Left ventricle myocardium inferior (tissue), 1 donor: ENCODE measurements at places on chromosomes 1 and 21. TPM values are rescaled to one million over a fixed set of nuclear protein-coding genes. Genes with fewer than 3 reads are reported as not detected.

The ZNF281 gene
- total RNA-seq = 8.3 TPM

DNA sequence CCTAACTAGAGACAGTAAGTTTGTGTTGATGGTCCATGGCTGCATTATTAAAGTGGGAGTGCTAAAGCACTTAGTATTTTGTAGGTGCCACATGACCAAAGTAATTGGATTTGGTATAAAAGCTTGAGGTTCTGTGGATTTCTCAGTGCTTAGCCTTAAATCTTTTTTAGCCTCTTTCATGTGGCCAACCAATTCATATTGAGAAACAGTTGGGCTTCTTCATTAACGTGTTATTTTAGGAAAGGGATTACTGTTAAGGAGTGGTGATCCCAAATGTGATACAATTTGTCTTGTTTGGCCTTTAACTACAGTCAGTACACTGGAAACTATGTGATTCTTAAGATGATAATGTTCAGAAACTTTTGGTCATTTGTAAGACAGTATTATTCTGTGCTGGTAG lies 25.5 kb downstream of the MAN1A2 start:
- no peaks in the 10 kb centered on the region for H3K27me3 ChIP-seq
- H3K4me1 ChIP-seq = peaks cover 63% of the 10 kb centered on the region
- H3K36me3 ChIP-seq = no peaks in the 10 kb centered on the region
- no peak overlapping the region for H3K4me3 ChIP-seq
- H3K27ac ChIP-seq = no peak overlapping the region

DNA sequence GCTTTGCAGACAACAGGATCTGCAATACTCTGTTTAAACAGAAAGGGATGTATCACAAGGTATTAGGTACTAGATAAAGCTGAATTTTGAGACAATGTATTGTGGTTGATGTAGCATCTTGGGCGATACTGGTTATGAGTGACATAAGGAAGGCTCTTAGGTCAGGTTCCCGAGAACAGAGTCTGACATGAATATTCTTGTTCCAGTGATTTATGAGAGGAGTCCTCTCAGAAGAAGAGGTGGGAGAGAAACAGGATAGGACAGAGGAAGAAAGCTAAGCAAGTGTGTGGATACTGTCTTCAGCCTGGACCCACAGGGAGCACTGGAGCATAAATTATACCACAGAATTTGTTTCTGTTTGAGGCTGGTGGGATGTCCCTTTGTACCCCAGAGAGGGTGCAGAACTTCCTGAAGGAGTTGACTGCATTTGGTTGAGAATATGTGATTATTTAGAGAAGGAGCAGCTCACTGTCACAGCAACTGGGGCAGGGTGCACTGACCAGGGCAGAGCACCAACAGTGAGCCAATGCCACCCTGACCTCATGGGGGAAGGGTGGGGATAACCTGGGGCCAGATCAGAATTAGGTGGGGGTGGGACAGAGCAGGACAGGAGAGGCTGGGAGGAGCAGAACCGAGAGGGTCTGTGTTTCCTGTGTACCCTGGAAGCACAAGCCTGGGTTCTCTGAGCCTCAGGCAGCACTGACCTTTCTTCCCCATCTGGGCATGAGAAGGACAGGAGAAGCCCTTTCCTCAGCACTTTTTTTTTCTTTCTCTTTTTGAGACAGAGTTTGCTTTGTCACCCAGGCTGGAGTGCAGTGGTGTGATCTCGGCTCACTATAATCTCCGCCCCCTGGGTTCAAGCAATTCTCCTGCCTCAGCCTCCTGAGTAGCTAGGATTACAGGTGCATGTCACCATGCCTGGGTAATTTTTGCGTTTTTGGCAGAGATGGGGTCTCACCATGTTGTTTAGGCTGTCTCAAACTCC lies 36.3 kb upstream of the SLC6A9 start:
- no peak overlapping the region for H3K27ac ChIP-seq
- DNase-seq = no peak
- no peaks in the 10 kb centered on the region for H3K36me3 ChIP-seq
- peaks cover 6% of the 10 kb centered on the region for H3K4me1 ChIP-seq
- H3K4me3 ChIP-seq = no peak overlapping the region

The OR1C1 gene
- total RNA-seq = not detected

DNA sequence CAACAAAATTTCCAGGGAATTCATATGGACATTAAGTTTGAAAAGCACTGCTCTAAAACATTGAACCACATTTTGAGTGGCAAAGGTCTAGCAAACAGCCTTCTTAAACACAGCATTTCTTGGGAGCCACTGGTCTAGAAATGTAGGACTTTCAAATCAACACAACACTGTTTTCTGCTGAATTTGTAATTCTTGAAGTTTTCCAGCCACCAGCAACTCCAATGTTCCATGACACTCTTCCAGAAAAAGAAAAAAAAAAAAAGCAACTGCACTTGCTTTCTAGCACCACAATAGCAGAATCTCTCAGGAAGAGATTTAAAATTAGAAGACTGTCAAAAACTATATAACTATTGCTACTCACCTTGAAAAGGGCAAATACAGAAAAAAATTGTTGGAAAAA lies 4.5 kb downstream of the SYDE2 start:
- peak overlapping the region; percentile 86 for H3K4me3 ChIP-seq
- DNase-seq = no peak
- no peaks in the 10 kb centered on the region for H3K36me3 ChIP-seq
- peaks cover 15% of the 10 kb centered on the region for H3K27me3 ChIP-seq
- peak overlapping the region; percentile 57 for H3K27ac ChIP-seq

DNA sequence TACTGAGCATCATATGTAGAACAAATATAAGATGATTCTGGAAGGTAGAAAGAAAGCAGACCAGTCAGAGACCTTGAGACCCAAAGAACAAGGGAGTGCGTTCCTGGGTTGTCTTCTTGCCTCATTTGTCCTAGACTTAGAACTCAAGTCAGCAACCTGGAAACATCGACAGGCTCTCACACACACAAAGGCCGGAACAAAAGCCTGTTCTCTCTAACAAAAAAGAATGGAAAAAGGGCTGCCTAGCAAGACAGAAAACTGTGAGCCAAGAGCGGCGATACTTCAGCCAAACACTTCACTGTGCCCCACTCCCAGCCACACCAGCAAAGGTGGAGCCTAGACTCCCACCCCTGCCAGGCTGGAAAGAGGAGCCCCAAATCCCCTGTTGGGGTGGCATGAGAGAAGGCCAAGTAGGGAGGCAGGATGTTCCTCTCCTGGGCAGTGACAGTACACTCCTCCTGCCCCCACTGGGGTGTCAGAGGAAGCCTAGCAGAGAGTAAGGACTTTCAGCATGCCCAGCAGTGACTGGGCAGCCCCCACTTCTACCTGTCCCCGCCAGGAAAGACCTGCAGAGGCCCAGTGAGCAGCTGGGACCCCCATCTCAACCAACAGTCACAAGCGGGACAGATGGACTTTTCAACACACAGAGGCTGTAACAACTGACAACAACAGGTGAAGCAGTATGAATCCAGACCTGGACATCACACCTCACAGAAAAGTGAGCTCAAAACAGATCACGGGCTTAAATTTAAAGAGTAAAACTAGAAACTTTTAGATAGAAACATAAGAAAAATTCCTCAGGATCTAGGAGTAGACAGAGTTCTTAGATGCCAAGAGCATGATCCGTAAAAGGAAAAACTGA lies 33.0 kb downstream of the MRAP start:
- peak overlapping the region; percentile 43 for H3K27ac ChIP-seq
- no peak overlapping the region for H3K4me3 ChIP-seq
- H3K4me1 ChIP-seq = peaks cover 34% of the 10 kb centered on the region
- H3K36me3 ChIP-seq = peaks cover 60% of the 10 kb centered on the region

DNA sequence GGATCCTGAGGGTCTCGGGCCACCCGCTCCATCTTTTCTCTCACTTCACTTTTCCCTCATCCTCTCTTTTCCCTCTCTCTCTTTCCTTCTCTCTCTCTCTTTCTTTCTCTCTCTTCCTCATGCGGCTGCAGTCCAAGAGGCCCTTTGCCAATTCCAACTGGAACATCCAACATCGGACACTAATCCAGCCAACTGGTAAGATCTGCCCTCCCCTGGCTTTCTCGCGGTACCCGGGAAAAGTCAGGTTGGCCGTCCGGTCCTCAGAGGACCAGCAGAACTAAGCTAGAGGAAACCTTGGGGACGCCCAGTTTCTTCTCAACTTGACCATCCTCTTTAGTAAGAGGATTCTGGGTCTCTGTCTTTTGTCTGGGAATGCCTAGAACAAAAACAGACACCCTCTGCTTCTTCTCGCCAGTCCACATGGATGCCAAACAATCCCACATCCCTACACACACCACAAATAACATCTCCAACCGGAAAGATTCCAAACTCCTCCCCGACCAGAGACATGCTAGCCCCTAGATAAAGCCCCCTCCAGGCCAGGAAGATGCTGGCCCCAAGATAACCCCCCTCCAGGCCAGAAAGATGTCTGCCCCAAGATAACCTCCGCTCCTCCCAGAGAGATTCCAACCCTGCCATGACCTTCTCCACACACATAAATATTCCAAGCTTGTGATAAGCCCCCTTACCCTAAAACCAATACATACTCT lies 3.2 kb upstream of the SETD4 start:
- H3K27ac ChIP-seq = no peak overlapping the region
- peaks cover 24% of the 10 kb centered on the region for H3K4me1 ChIP-seq
- no peak for DNase-seq
- H3K4me3 ChIP-seq = no peak overlapping the region
- peaks cover under 1% of the 10 kb centered on the region for H3K36me3 ChIP-seq
